Activated CD4-positive, alpha-beta T cell treated with anti-CD3 and anti-CD28 coated beads for 1 hour (primary cell): ENCODE measurements at places on chromosomes 3 and 15.

DNA sequence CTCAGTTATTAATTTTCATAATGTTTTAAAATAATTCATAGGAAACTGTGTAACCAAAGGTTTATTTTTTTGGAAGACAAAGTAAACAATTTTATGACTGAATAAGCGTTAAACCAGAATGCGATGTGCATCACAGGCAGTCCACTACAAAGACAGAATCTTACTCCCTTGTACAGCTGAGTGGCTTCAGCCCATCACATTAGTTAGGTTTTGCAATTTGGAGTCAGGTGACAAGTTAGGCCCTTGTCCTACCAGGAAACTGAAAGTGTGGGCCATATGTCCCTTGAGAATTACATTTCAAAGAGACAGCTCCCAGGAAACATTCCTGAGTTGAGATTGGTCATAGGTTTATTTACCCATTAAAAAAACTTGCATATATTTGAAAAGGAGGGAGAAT is 156.3 kb downstream of the MEX3B start:
- DNase-seq: no peak

DNA sequence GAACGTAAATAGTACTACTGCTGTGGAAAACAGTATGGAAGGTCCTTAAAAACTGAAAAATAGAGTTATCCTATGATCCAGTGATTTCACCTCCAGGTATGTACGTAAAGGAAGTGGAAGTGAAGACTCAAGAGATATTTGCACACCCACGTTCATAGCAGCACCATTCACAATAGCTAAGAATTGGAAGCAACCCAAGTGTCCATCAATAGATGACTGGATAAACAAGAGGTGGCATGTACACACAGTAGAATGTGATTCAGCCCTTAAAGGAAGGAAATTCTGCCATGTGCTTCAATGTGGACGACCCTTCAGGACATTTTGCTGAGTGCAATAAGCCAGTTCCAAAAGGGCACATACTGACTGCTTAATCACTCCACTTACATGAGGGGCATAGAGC is 188.3 kb downstream of the APBA2 start:
- no peak for DNase-seq

GRCh38 chr3:76043746-76044145 is 258.4 kb upstream of the ZNF717 start:
- DNase-seq: no peak

- DNase-seq: no peak
Observed at GRCh38 chr15:74430510-74430951, 3.2 kb downstream of the SEMA7A start.

GRCh38 chr3:82378392-82378791 is 616.9 kb upstream of the GBE1 start:
- no peak for DNase-seq

- DNase-seq: no peak
Observed at GRCh38 chr3:158571969-158572765, 1.2 kb downstream of the MLF1 start.

GRCh38 chr3:119409844-119410243 is 53.6 kb downstream of the TMEM39A start:
- DNase-seq: no peak

DNA sequence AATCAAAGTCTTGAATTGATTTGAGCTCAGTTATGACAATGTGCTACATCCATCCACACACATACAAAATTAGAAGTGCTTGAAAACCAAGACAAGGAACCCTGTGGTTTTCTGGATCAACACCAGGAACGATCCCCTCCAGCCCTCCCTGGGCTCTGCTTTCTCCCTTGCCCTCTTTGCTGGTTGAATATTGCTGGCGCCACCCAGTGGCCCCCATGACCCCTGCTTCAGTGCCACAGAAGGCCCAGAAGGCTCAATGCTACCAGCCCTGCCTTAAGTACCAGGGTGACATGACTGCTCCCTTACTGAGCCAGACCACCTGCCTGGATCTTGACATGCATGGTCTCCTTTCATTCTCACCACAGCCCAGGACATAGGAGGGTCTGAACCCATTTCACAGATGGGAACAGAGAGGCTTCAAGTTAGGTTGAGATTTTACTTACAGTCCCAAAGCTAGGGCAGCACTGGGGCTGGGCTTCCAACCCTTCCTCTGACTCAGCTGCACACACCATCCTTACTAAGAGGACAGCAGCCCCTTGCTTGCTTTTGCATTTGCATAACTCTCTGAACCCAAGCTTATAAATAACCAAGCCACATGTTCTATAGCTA is 15.0 kb downstream of the IL12A start:
- no peak for DNase-seq

GRCh38 chr15:45821390-45821789 is 186.6 kb downstream of the SQOR start:
- DNase-seq: no peak

- DNase-seq: no peak
Observed at GRCh38 chr3:27939940-27940339, 217.8 kb upstream of the EOMES start.

GRCh38 chr15:31482122-31482922 is 155.7 kb downstream of the KLF13 start:
- no peak for DNase-seq

GRCh38 chr3:29655015-29655747 is 374.3 kb downstream of the RBMS3 start:
- no peak for DNase-seq

GRCh38 chr3:120559242-120560061 is 36.7 kb upstream of the NDUFB4 start:
- DNase-seq: no peak

DNA sequence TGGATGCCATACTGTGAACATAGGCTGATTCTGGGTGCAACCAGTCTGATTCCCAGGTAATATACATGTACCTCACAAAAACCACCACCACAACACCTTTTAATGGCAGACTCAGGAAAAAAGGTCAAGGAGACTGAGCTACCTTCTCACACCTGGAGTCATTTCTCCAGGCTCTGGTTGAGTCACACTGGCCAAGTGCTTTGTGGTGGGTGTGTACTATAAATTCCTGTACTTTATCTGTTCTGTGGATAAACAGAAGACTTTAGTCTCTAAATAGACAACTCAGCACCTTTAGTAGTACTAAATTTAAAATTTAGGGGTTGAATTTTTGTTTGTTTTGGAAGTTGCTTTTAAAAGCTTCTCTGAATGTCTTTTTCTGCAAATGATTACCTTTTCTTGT is 46.7 kb downstream of the TOP2B start:
- no peak for DNase-seq

- DNase-seq: no peak
Observed at GRCh38 chr3:108117241-108117775, 26.5 kb upstream of the CD47 start.

- DNase-seq: no peak
Observed at GRCh38 chr15:90877996-90878395, 6.3 kb upstream of the FES start.

- no peak for DNase-seq
Observed at GRCh38 chr3:70249509-70250160, 62.8 kb downstream of the MDFIC2 start.

DNA sequence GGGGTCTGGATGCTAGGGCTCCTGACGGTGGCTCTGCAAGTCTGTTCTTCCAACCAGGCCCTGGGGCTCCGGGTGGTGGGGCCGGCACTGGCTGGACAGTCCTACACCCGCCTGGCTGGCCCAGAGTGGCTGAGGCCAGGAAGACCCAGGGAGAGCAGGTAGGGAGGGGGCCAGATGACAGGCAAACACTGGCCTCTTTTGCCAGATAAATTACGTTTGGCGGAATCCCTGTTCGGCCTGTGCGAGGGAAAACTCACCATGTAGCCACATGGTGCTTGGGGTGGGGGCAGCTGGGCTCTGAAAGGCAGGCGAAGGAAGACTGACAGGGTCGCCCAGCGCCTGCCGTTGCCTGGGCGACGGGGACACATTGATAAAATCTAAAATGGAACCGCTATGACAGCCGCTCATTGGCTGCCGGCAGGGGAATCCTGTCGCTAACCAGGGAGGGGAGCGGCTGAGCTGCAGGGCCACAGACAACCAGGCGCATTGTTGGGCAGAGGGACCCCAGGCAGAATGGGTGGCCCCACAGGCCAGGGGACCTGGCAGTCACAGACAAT is 30.4 kb downstream of the IQSEC1 start:
- DNase-seq: no peak

- DNase-seq: no peak
Observed at GRCh38 chr3:64254443-64254842, 29.2 kb upstream of the PRICKLE2 start.

DNA sequence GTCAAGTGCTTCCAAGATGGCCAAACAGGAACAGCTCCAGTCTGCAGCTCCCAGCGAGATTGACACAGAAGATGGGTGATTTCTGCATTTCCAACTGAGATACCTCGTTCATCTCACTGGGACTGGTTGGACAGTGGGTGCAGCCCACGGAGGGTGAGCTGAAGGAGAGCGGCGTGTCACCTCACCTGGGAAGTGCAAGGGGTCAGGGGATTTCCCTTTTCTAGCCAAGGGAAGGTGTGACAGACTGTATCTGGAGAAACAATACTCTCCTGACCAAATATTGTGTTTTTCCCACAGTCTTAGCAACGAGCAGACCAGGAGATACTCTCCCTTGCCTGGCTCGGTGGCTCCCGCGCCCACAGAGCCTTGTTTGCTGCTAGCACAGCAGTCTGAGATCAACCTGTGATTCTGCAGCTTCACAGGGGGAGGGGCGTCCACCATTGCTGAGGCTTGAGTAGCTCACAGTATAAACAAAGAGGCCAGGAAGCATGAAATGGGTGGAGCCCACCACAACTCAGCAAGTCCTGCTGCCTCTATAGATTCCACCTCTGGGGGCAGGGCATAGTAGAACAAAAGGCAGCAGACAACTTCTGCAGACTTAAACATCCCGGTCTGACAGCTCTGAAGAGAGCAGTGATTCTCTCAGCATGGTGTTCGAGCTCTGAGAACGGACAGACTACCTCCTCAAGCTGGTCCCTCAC is 293.5 kb upstream of the SUCLG2 start:
- DNase-seq: peak; percentile 43

DNA sequence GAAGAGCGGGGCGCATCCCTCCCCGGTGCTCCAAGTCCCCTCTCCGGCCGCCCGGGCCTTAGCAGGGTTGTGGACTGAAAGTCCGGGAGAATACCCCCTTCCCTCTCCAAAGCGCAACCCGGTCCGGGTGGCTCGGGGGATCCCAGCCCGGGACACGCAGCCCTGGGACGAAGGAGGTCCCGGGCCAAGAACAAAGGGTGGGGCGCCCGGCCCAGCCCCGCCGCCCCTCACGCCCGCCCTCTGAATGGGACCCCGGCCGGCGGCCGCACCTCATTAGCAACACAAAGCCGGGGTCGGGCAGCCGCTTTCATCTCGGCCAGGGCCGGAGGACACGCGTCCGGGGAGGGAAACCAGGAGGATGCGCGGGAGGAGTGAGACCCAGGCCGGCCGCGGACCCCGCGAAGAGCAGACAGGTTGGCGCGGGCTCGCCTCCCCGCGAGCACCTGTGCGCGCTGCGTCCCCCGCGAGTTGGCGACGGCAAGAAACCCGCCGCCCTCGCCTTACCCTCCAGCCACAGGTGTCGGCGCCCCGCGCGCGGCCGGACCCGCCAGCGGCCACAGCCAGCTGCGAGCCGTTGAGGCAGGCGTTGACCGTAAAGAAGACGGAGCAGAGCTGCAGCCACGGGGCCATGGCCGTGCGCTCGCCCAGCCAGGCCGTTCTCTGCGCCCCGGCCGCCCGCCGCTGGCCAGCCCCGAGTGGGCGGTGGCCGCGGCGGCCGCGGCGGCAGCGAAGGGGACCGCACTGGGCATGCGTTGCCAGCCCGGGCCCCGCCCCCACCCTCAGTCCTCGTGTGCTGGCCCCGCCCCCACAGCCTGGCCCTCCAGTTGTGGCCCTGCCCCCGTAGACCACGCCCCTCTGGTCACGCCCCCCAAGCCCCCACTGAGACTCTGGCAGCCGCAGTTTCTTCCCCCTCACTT is at the start of gene IL17RD:
IL17RD (minus strand) TSS at position 697 of the 917 bp plus-strand sequence; CDS start at position 630, 67 bp downstream.
- peak; percentile 12 for DNase-seq

DNA sequence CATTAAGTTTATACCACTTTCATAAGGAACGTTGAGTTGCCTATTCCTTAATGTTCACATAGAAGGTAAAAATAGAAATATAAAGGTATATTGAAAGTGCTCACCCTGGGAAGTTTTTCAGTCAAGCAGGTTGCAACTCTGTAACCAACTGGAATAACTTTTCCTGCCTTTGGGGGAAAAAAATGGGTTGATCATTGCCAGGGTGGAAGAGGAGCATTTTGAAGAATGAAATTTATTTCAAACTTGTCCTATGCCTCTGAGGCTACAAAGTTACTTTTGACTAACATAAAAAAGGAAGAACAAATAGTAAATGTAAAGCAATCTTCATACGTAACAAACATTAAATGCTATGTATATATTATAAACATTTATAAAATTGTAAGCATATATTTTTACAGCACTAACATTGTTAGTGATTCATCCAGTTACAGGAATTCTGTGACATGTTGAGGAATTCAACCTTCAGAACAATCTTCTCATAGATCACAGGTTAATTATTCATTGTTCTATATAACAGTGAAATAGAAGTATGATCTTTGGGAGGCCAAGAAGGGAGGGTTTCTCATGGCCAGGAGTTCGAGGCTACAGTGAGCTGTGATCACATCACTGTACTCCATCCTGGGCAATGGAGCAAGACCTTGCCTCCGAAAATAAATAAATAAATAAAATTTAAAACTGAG is 13.5 kb downstream of the EFHB start:
- DNase-seq: no peak

- no peak for DNase-seq
Observed at GRCh38 chr15:91635641-91636040, 217.9 kb upstream of the SLCO3A1 start.

DNA sequence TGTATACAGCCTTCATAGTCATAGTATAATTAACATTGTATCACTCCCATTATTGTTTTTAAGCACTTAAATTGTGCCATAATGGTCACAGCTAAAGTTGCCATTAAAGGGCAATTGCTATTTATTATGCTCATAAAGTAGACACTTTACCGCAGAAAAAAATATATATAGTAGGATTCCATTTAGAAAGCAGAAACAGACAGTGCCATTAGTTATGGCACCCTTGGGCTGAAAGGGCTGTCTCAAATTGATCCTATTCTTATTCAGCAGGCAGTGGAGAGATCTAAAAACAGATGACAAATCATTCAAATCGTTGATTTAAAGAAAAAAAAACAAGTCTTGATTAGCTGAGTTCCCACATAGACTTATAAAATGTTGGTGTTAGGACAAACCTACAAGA is 514.2 kb upstream of the ROBO2 start:
- DNase-seq: no peak

- no peak for DNase-seq
Observed at GRCh38 chr3:193301433-193301832, 60.4 kb downstream of the PLAAT1 start.

DNA sequence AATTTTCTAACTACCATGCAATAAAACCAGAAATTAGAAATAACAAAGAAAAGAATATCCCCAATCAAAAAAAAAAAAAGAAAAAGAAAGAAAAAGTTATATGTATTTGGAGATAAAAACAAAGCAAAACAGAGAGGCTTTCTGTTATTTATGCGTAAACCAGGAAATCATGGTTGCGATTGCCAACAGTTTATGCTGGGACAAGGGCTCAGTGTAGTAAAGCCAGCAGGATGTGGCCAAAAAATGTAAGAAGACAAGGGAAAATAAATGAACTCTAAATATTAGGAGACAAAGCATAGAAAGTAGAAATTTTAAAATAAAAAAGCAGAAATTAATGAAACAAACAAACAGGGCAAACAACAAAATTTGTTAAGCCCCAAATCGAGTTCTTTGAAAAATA is 27.2 kb upstream of the GOLGA8J start:
- DNase-seq: no peak

GRCh38 chr3:102163039-102163817 is 271.6 kb upstream of the ZPLD1 start:
- DNase-seq: no peak
